Hematopoietic multipotent progenitor cell treated with erythropoietin and hydrocortisone succinate and interleukin-3 and kit ligand, for 17 days (in vitro differentiated cells): ENCODE measurements at places on chromosomes 12 and 14.
A peak's percentile ranks its signal among the peaks of the same experiment; 100 is the strongest.

- DNase-seq = no peak
Measured at GRCh38 chr14:90726656-90727055, 89.6 kb downstream of the TTC7B start.

DNA sequence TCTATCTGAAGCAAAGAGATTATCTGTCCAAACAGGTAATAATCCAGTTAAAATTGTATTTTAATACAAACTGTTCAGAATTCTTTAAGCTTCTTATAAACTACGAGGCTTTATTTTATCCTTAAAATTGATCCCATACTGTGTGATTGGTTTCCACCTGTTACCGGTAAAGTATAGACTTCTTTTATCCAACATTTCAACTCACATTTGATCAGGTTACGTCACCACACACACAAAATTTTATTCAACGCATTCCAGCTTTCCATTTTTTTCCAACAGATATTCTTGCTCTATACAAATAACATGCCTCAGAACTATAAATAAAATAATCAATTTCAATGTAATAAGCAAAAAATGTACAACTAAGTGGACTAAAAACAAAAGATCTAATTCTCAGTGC, 4.5 kb downstream of the NOVA1 start:
- DNase-seq = no peak

DNA sequence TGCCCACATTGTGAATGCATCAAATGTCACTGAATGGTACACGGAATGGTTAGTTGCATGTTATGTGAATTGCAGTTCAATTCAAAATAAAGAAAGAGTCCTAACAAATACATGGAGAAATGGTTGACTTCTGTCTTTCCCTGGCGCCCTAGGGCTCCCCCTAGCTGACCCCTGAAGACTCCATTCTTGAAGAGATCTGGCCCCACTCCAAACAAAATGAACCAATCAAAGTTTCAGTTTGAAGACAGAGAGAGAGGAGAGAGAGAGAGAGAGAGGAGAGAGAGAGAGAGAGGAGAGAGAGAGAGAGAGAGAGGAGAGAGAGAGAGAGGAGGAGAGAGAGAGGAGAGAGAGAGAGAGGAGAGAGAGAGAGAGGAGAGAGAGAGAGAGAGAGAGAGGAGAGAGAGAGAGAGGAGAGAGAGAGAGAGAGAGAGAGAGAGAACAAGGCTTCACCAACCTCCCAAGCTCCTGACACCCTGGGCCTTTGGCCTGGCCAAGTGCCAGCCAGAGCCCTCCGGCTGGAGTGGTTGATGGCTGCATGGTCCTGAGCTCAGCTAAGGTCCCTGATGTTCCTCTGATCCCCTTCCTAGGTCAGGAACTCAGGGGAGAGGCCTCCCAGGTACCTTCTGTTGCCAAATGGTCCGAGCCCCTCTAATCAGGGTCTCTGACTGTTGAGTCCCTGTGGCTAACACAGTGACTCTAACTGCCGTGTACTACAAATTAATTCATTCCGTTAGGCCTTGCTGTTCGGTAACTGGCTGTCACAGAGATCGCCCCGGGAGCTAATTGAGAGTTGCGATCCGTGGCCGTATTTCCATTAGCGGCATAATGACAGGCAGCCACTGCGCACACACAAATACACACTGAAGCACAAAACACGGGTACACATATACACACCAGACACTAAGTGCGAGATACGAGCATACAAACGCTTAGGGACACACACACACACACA, 188.8 kb downstream of the ESRRB start:
- no peak for DNase-seq

- no peak for DNase-seq
Measured at GRCh38 chr14:94291159-94291905, 1.7 kb downstream of the SERPINA10 start.

- no peak for DNase-seq
Measured at GRCh38 chr12:19510461-19510860, 71.2 kb downstream of the AEBP2 start.

GRCh38 chr12:115233891-115234543, 550.0 kb upstream of the TBX3 start:
- DNase-seq = no peak

DNA sequence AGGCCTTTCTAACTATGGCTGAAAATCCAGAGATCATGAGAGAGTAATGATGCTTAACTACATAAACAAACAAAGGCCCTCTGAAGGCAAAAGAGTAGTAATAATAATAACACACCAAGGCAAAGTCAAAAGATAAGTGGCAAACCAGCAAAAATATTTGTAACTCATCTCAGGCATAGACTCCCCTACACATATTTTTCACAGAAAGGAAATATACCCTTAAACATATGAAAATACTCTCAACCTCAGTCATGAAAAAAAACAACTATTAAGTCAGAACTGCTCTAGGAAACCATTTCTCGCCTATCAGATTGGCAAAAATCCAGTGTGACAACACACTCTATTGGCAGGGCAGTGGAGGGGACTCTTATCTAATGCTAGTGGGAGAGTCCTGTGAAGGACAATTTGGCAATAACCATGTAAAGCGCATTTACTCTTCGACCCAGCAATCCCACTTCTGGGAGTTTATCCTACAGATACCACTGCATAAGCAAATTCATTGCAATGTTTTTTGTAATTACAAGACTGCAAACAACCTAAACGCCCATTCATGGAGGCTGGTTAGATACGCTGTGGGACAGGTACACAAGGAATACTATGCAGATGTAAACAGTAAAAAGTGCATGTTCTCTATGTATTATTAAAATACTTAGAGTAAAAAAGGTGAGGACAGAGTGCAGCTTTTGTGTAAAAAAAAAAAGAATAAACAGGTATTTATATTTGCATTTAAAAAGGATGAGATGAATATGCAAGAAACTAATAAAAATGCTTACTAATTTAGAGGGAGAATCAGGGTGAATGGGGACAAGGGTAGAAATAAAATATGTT, 26.0 kb upstream of the IL22 start:
- peak; percentile 15 for DNase-seq
